NCI-H446 treated with DMSO at 0.1 percent for 48 hours (cell line): ENCODE measurements at places on chromosomes 7 and 10.

DNA sequence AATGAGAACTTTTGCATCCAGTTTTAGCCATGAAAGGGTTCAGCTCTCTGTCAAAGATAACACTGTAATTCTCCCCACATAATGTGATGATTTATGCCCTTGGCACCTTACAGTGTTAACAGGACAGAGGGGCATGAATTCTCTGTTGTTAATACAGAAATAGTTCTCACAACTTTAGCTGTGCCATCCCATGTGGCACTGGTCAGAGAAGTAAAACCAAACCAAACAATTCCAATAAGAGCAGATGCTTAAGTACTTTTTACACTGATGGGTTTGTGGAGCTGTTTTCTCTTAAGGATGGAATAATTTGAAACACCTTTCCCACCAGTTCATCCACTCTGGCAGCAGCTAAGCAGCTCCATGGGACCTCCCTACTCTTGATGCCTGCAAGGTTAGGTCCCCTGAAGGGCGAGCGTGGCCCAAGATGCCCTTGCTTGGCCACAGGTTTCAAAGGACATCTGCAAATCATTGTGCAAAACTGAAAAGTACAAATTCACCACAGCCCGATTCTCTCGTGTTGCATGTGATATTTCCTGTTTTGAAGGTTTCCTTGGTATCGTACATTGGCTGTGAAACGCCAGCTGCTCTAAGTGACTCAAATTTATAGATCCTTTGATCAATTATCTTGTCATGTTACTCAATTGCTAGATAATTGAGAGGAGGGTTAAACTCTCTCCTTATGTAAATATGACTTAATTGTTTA, 82.5 kb upstream of the CREB5 start:
- no peak for DNase-seq

- no peak for DNase-seq
Observed at GRCh38 chr7:137687556-137688265, 159.1 kb downstream of the DGKI start.

GRCh38 chr7:20112696-20113095, 104.5 kb downstream of the MACC1 start:
- no peak for DNase-seq

DNA sequence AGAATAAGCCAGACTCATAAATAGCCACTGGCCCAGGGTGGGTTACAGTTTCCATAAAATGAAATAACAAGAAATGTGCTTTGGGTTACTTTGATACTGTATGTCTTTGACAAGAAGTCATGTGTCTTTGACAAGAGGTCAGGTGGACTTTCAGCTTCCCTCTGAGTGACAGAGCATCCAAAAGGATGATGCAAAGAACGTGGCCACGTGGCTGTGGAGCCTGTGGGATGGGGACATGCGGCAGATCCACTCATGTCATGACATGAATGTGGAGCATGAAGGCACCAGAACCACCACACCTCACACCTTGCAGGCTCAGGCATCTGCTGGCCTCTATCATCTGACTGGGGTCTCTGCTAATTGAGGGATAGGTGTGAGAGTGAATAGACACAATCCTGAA, 37.1 kb upstream of the CUX1 start:
- no peak for DNase-seq

DNA sequence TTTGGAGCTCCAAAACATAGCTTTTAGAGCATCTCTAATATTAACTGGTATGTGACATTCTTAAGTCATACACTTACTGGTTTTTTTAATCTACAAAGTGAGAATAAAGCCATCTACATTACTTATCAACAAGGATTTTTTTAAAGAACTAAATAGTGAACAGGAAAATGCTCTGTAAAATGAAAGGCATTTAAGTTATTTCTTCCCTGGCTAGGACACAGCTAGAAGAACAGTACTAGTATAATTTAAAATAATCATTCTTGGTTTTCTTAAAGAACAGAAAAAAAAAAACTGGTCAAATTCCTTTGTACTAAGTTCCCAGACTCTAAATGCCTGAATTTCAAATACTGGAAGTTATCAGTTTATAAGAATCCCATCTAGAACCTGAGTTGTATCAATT, 139.5 kb downstream of the SRPK2 start:
- no peak for DNase-seq

DNA sequence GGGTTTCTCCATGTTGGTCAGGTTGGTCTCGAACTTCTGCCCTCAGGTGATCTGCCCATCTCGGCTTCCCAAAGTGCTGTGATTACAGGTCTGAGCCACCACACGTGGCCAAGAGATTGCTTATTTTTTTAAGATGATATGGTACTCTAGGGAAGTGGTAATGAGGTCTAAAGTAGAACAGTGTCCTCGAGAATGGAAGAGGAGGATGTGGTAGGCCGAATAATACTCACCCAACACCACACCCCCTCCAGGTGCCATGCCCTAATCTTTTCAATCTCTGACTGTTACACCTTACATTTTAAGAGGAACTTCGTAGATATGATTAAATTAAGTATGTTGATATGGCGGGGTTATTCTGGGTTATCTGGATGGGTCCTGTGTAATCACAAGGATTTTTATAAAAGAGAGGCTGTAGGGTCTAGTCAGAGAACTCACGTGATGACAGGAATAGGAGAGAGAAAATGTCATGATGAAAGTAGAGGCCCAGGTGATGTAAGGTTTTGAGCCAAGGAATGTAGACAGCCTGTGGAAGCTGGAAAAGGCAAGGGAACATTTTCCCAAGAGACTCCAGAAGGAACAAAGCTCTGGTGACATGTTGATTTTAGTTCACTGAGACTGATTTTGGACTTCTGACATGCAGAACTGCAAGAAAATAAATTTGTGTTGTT, 29.5 kb downstream of the CDK13 start:
- DNase-seq, result no peak

- no peak for DNase-seq
Observed at GRCh38 chr7:104895522-104896236, 118.3 kb upstream of the KMT2E start.

- DNase-seq, result no peak
Observed at GRCh38 chr7:150736864-150737263, 354 bp upstream of the GIMAP5 start.

DNA sequence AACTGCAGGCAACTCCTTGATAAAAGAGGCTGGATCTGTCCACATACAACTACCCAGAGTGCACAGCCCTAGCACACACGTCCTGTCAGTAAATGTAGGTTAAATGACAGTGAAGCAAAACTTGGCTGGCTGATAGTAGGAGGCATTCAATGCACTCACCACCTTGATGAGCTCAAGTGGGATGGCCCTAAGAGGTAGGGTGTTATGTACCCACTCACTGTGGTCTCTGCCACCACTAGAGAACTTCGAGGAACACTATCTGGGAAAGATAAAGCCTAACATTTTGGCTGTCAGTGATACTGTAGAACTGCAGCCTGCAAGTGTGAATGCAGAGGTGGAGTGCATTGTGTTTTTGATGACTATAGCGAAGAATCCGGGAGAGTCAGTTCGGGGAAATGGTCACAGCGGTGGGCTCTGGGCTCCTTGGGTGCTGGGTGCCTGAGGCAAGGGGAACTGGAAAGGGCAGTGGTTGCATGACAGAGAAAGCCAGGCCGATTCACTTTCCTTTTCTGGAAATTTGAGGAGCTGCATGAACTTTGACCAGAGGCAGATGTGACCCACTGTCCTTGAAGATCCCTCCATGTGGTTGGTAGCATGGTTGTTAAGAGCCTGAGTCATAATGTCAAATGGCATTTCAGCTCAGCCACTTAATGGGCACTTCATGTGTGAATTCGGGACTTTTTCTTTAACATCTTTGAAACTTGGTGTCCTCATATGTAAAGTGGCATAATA, 93.1 kb upstream of the ZPBP start:
- DNase-seq, result no peak

DNA sequence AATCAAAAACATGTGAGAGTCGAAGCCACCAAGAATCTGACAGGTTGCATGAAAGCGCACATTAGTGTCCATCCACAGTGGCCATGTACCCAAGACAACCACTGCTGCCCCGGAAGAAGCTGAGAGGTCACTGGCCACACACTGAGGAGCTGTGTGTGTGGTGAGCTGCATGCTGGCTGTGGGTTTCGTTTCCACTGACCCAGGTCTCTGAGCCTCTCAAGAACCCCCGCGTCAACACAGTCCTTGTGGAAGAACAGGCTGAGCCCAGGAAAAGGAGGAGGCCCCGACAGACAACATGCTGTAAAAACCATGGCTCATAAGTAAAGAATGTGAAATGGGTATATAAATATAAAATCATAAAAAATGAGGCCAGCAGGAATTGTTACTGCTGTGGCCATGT, 8.2 kb downstream of the VIPR2 start:
- DNase-seq, result no peak

- peak; percentile 40 for DNase-seq
Observed at GRCh38 chr10:9342885-9343570, 1288.5 kb downstream of the GATA3 start.

- no peak for DNase-seq
Observed at GRCh38 chr10:118508863-118509262, 86.6 kb downstream of the PRLHR start.

DNA sequence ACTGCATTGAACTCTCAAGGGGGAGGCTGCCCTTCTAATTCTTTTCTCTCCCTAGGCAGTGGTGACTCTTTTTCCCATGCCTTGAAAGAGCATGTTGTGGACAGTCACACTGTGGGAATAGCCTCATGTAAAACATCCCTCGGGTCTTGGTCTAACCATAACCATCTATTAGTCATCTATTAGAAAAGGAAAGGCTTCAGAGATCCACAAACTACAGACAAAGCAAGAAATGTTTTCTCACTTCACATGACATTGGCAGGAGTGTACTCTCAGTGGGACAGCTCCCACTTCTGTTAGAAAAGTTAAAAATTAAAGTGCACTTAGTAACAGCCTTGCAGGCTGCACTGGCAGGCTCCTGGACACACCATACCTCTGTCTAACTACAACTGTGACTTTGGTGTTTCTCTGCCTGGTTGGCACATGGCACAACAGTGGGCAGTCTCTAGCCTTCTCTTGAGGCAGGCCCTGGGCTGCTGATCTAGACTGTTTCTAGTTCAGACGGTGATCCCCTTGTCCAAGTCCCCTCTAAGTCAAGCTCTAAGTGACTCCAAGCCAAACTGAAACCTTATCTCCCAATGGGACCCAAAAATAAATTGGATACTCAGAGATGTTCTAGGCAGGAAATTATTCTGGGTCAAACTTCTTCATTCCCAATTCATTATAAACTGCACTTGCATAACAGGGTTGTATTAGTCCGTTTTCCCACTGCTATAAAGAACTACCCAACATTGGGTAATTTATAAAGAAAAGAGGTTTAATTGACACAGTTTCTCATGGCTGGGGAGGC, 57.9 kb upstream of the ITGB1 start:
- no peak for DNase-seq

DNA sequence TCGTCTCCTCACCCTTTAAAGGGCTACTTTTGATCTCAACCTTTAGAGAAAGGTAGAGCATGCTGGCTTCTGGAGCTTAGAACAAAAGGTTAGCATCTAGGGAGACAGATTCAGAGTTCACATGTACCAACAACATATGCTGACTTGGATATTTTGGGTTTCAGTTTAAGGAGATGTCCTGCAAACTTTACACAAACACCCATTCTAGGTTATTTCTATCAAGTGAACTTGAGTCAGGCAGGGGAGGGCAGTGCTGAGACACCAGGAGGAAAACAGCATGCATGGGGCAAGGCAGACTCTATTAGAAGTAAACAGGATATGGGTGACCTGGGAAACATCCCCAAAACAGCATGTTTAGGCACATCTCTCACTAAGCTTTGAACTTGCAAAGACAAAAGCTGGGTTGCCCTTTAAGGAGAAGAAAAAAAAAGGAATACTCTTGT, 43.8 kb downstream of the ARL4A start:
- no peak for DNase-seq

- DNase-seq, result no peak
Observed at GRCh38 chr7:28980451-28981160, 22.5 kb upstream of the TRIL start.

GRCh38 chr10:44030132-44030531, 354.8 kb downstream of the CXCL12 start:
- DNase-seq, result no peak

DNA sequence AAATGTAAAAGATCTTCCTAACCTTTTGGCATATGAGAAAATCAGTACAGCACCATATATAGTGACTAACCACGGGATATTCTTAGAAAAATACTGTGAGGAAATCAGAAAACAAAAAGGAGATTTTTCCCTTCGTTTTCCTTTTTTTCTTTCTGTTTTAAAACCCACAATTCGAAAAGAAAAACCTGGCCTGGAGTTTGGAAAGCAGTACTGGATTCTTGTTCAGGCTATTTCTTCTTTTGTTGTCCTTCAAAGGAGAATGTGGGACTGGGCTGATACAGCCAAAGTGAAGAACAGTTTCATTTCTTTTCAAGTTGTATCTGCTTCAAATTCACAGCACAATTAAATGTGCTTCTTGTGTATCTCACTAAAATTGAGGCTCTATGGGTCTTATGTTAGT, 156.8 kb upstream of the PHYHIPL start:
- DNase-seq, result no peak

DNA sequence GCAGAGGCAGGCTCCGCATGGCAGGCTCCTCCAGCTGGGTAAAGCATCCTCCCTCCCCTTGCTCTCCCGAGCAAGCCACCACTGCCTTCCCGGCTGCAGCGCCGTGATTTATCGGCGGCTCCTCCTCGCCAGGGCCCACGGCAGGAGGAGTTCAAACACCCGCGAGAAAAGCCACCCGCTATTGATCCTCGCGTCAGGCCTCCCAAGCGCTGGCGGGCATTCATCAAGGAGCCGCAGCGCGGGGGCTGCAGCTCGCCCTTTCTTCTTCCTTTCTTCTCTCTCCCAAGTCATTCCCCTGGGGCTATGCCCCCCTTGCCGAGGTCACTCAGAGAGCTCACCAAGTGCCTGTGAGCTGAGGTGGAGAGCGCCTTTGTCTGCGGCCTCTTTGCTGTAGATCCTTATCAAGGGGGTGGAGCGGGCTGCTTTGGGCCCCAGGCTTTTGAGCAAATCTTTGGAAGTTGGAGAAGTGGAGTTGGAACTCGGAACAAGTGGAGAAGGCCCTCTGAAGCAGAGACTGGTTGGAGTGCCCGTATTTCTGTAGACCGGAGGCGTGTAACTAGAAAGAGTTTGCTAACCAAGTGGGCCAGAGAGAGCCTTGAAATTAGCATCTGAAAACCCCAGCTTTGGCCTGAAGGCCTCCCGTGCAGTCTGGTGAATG, 107.2 kb upstream of the PPIF start:
- no peak for DNase-seq

- DNase-seq, result no peak
Observed at GRCh38 chr10:94211169-94211510, 151.6 kb downstream of the NOC3L start.

DNA sequence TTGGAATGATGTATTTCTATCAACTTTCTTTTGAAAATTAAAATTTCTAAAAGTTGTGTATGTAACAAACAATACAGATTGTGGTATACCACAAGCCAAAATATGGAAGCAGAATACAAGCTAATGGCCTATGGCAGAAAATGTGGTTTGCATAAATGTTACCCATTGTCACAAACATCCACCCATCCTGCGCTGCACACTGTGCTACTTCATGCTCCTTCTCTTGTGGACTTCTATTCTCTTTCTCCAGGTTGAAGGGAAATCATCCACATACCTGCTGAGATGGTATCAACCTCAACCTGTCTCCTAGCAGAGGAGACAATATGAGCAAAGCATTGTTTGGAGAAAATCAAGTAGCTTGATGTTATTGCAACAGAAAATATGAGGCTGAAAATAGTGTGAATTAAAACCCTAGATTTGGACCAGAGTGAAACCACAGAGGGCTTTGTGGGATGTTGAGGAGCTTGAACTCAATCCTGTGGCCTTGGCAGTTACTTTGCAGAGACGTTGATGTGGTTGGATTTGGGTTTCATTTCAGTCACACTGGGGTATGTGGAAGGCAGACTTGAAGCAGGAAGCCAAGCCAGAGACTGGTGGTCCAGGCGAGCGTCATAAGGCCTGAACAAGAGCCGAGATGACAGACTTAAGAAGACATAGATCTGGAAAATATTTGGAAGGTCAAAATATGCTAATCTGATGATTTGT, 63.8 kb downstream of the ICA1 start:
- DNase-seq, result no peak
